Activated naive CD4-positive, alpha-beta T cell (primary cell): ENCODE measurements at places on chromosomes 7 and 10.

DNA sequence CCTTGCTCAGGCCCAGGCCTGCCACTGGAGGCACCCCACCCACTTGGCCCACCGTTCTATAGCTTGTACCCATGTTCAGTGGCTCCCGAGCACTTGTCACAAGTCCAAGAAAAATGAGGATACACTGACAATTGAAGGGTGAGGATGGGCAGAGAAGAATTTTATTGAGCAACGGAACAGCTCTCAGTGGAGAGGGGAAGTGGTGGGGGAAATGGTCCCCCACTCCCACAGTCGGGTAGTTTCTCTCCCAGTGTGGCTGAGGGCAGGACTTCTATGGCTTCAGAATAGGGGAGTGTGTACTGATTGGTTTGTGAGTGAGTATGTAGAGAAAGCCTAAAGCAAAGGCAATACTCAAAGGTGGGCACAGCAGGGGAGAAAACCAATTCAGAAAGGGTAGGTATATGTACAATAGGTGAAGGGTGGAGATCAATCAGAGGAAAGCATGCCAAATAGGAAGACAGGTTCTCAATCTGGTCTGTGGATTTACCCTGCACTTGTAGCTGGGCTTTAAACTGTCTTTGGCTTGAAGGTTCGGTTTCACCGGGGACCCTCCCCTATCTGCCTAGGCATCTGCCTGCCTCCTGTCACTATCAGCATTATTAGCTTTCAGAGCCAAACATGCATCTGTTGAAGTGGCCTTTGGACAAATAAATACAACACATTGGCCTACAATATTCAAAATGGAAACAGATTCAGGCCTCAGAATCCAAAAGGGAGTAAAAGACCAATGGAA, 8.9 kb upstream of the TSPAN13 start:
- DNase-seq = no peak

DNA sequence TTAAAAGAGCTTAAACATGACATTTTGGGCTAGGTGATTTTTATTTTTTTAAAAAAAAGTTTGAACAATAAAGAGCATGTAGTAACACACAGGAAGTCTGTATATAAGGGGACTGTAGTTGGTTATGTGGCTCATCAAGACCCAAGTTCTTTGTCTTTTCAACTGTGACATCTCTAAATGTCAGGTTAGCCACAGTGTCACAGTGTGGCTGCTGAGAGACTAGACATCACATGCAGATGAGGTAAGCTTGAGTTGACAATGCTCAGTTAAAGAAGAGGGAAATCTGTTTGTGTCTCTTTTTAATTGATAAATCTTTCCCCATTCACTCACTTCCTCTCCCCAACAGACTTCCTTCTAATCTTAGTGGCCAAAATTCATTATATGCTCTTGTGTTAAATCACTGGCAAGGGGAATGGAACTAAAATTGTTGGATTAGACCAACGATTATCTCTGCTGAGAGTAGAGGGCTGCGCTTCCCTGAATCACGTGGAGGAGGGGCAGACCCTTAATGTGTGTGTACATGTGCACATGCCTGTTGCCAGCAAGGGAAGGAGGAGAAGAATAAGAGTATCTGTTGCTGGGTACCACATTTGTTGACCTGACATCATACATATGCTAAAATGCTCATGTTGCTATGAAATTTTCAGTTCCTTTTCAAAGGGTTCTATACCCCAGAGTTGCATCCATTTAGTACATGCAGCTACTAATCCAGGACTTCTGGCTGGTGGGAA, 78.3 kb downstream of the MMRN2 start:
- no peak for DNase-seq

GRCh38 chr7:34220506-34221185, 315.3 kb downstream of the BMPER start:
- DNase-seq = no peak

GRCh38 chr10:44008270-44008916, 359.7 kb upstream of the ZNF32 start:
- DNase-seq = no peak

DNA sequence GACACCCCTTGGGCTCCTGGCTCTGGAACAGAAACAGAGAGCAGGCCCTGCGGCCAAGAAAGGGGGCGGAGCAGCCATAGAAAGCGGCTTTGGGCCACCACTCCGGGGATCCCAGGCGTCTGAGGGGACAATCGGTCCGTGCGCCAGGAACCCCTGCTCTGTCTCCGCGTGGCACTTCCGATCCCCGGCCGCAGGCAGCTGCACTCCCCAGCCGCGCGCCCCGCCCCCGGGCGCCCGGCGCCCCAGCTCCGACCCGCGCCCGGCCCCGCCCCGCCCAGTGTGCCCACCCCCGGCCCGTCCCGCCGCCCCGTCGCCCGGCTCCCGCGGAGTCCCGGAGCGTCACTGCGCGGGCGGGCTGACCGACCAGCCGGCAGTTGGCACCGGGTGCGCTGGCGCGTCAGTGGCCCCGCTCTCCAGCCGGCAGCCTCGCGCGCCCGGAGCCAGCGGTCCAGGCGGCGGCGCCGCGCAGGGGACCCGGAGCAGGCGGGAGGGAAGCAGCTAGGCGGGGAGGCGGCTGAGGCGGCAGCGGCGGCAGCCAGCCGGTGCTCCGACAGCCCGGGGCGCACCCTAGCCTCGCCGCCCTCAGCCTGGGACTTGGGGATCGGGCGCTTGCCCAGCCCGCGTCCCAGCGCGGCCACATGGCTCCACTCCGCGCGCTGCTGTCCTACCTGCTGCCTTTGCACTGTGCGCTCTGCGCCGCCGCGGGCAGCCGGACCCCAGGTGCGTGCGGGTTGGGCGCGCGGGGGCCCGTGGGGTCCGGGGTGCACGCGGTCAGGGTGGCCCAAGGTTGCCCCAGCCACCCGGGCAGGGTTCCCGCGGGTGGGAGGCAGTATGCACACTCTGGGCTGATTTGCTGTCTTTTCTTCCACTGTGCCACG, at the start of gene ADAMTS14:
TSS of gene ADAMTS14 (plus strand) at position 342 of the 878 bp plus-strand sequence. CDS start at position 639, 297 bp downstream.
- no peak for DNase-seq

- no peak for DNase-seq
Observed at GRCh38 chr10:107206833-107207232, 42.3 kb upstream of the SORCS1 start.

- no peak for DNase-seq
Observed at GRCh38 chr7:106254525-106255116, 30.2 kb downstream of the NAMPT start.

GRCh38 chr7:29878081-29878688, 71.9 kb downstream of the WIPF3 start:
- no peak for DNase-seq

DNA sequence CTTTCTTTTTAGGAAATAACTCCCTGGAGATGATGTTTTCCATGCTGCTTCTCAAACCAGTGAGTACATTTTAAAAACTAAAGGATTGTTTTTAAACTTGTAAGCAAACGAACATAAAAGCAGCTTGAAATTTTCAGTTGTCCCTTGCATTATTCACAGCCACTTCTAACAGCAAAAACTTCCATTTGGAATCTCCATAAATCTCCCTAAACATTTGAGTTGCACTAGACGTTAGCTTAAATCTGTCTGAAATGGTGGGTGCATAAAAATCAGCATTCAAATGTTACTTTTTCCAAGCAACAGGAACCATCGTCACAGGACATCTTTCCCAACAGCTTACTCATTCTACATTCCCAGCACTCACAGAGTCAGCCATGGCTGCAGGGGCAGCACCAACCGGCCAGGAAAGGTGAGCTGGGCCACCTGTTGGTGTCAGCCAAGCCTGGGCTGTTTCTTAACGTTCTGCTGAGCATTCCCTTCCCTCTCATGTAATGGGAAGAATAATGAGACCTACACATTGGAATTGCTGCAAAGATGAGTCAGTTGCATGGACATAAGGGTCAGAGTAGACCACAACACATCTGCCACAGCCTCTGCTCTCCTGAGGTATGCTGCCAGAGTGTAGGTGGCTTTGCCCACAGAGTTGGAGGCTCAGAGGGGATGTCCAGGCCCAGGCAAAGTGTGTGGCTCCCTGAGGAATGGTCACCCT, 163.2 kb downstream of the TNS3 start:
- DNase-seq = no peak

DNA sequence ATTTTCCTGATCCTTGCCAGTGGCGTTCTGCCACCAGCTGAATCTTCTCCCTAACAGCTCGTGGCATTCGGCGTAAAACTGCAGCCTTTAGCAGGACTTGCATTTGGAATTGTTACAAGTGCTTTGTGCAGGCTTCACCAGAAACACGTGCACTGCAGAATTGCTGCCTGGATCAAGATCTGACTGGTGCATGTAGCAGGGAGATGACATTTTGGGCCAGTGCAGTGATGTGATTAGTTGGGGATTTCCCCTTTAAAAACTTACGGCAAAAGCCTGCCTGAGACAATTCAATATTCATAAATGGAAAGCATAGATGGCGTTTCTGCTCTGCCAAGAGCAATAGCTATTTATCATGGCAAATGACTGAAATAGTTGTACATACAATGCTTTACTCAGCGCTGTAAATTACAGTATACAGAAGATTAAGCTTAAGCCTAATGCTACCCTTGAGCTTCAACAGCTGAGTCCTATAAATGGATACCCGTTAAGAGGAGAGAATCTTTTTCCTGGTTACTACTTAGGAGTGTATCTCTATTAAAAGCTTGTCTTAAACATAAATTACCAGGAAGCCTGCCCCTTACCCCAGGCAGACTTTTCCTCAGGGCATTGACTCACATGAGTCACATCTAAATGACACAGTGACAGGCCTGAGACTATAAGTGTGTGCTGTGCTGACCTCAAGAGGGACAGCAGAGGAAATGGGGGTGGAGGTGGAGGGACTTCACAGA, 106.3 kb downstream of the ATXN7L1 start:
- no peak for DNase-seq

DNA sequence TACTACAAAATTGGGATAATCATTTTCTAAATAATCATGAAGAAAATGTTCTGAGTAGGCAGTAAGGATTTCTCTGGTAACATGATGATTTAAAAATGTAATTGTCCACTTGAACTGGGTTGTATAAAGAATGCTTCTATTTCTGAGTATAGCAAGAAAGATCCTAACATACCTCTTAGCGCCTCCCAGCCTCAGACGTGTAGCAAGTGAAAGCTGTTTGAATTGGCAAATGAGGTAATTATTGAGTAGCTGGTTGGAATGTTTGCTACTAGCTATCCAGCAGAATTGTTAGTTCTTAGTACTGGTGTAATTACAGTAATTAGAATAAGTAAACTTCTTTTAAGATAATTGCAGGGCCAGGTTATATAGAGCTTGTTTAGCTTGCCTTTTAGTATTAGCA, 47.9 kb downstream of the SEPTIN7 start:
- DNase-seq = no peak

GRCh38 chr7:27695096-27695495, 32.4 kb upstream of the HIBADH start:
- DNase-seq = no peak

GRCh38 chr10:98416606-98417388, 1.8 kb upstream of the PYROXD2 start:
- no peak for DNase-seq

DNA sequence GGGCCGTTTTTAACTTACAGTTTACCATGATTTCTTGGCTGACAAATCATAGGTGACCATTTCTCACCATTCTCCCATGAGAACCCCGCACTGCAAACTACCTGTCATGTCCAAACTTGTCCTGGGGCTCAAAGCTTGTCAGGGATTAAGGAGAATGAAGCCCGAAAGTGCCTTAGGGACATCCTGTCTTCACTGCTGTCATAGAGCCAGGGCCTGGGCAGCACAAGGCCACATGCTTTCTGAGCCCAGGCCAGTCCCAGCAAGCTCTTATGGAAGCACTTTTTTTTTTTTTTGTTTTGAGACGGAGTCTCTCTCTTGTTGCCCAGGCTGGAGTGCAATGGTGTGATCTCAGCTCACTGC, 33.9 kb downstream of the CCM2 start:
- DNase-seq = no peak

DNA sequence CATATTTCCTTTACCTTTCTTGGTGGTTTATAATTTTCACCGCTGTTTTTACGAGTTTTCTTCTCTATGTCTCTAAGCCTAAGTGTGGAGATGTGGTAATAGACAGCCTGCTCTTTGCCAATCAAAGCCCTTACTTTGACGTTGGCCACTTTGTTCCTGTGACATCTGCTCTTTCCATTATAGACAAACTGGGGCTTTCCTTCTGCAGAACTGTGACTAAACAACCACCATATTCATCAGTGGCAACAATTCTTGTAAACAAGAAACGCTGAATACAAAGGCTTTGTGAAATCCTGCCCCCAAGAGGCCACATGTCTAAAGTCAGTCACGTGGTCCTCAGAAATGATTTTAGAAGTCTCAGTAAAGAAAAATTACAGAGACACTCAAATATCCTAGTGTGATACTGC, 59.6 kb upstream of the CAPZA2 start:
- no peak for DNase-seq

DNA sequence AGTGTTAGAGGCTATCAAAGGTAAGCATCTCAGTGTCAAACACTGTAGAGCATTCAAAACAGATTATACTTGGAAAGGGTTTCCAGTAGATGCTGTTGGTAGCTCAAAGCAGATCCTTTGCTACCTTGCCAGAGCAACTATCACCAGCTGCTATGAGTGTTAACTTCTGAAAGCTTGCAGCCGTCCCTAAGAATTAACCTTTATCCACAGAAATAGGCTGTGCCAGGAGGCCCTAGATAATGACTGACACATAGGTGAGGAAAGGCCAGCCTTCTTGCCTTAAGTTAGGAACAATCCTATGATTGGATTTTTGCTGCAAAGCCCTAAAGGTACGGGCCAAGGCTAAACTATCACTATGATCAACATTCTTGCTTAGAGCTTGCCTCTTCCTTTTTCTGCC, 263.2 kb downstream of the DGKB start:
- no peak for DNase-seq

DNA sequence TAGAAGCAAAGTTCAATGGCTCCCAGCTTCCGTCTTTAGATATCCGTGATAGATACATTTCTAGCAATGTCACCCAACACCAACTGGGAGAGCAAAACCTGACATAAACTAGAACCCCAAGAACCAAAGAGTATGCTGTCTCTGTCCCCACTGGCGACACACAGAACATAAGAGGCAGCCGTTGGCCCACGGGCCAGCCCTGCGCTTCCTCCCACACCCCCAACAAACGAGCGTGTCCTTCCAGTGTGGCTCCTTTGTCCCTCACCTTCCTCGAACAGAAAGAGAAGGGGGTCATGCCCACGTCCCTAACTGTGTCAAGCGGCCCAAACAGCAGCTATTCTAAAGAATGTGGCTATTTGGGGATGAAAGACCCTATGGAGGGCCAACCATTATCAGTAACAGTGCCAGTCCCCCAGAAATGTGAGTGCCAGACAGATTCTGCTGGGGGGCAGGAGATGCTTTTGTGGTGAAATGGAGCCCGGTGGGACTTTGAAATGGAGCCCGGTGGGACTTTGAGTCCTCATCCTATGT, 171.9 kb downstream of the USP6NL start:
- no peak for DNase-seq

GRCh38 chr7:152129682-152130081, 104.2 kb downstream of the GALNT11 start:
- DNase-seq = no peak

DNA sequence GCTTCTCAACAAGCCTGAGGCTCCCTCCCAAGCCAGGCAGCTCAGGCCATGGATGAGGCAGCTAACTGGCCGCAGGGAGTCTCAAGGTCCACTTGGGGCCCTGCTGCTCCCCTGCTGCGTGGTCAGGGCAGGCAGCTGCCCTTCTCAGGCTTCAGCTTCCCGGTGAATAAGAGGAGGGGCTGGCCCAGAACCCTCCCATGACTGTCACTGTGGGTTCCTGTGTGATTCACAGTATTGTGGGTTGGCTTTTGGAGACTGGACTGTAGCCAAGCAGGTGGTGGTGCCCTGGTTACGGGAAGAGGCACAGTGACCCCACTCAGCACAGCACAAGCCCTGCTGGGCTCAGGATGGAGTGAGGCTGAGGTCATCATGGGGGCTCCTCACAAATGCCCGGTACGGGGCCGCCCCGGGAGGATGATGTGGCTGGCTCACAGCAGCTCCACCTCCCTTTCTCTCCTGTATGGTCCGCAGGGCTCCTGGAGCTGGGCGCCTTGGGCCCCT, 189.8 kb downstream of the HECW1 start:
- no peak for DNase-seq

GRCh38 chr7:44802418-44803025, 6.0 kb downstream of the PPIA start:
- DNase-seq = no peak
